ENCODE measurements at places on chromosomes 1 and 21.

- DNase-seq, result no peak
Measured at GRCh38 chr21:35028451-35028978, 20.6 kb downstream of the RUNX1 start.

GRCh38 chr21:16040601-16041000 is 310.8 kb downstream of the USP25 start:
- DNase-seq, result no peak

GRCh38 chr1:27506703-27507102 is 16.7 kb upstream of the WASF2 start:
- no peak for DNase-seq

GRCh38 chr1:247966532-247967204 is 1.6 kb downstream of the OR2AK2 start:
- peak; percentile 5 for DNase-seq

DNA sequence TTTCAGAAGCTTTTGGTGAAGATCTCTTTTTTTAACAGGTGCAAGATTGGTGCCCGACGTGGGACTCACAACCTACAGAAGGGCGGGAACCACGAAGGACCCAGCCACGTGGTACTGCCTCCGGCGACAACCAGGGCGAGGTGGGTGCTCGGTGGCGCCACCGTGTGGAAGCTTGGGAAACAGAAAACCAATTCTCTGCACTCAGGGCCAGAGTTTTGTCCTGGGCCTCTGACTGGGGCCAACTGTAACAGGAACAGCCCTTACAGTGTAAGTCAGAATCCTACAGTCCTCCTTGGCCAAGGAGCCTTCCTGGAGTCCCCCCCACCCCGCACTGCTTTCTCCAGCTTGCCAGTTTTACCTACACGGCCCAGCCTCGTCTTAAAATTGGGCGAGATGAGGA is 11.6 kb upstream of the S100A7A start:
- DNase-seq, result peak; percentile 47

All from GM10248 (cell line).